Skeletal muscle tissue (tissue), 5 donors: ENCODE measurements at places on chromosomes 4 and X. TPM values are rescaled to one million over a fixed set of nuclear protein-coding genes. Genes with fewer than 3 reads are reported as not detected.

Gene IL1RAPL1
- 3.7 TPM for total RNA-seq

Gene SLC25A43
- total RNA-seq = 6.3 TPM

Gene CYSLTR1
- total RNA-seq = 7.3 TPM

Gene HELT
- not detected for total RNA-seq

Gene NAA11
- total RNA-seq = not detected

Gene F11
- not detected for total RNA-seq

Gene ZCCHC13
- not detected for total RNA-seq

Gene CENPVL3
- total RNA-seq = not detected

Gene GATA1
- total RNA-seq = 1.6 TPM

Gene CDS1
- 0.52 TPM for total RNA-seq

Gene EXOC1
- total RNA-seq = 21.9 TPM

Gene CCSER1
- total RNA-seq = 1.0 TPM

Gene RTL5
- 3.1 TPM for total RNA-seq

Gene SULT1B1
- total RNA-seq = 0.52 TPM

Gene CSAG2
- total RNA-seq = not detected

Gene AREG
- total RNA-seq = not detected

Gene SYTL4
- 2.6 TPM for total RNA-seq

Gene SMIM31
- total RNA-seq = not detected

Gene STS
- 4.7 TPM for total RNA-seq

Gene ZNF711
- 15.7 TPM for total RNA-seq

Gene C4orf50
- total RNA-seq = not detected
